Stimulated activated CD4-positive, alpha-beta T cell treated with anti-CD3 and anti-CD28 coated beads, Interleukin-1b, Interleukin-23, amount 100 ng/mL, for 24 hours (primary cell): ENCODE measurements at places on chromosomes 7 and 10.

GRCh38 chr7:14639801-14640200, 262.8 kb downstream of the DGKB start:
- no peak for DNase-seq

DNA sequence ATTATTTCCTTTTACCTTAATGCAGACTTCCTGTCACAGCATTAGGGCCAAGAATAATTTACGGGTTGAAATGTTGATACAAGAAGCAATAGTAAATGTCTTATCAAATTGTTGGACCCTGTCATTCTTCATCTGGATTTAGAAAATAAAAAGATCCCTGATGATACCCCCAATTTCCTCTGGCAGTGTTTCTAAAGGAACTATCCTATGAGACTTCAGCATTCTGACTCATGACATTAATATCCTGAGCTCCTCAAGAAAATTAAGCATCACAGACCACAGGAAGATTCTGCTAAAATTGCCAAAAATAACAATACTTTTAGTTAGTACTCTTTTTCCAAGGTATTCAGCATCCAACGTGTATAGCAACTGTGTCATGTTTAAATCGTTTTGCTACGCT, 490.5 kb upstream of the ANKRD30A start:
- no peak for DNase-seq

- no peak for DNase-seq
Measured at GRCh38 chr7:120014925-120015465, 258.0 kb upstream of the KCND2 start.

GRCh38 chr10:126851414-126852108, 53.7 kb upstream of the DOCK1 start:
- no peak for DNase-seq

- DNase-seq, result no peak
Measured at GRCh38 chr10:132192991-132193665, 6.4 kb downstream of the DPYSL4 start.

- DNase-seq, result no peak
Measured at GRCh38 chr10:19071946-19072345, 23.3 kb downstream of the MALRD1 start.

GRCh38 chr10:103793920-103794883, 61.2 kb downstream of the SH3PXD2A start:
- no peak for DNase-seq

DNA sequence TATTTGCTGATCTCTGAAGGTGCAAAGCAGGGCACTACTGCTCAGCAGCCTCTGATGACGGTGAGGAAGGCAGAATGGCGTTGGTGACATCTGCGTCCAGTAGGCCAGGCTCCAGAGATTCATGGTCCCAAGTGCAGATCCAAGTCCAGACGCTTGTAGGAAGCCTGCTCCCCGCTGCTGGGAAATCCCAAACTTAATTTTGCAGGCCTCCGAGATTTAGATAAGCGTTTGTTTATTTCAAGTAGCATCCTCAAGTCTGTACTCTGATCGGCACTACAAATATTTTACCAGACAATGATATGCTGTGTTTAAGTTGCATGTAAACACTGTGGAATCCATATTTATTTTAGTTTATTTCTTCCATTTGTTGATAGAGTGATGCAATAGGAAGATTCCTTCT, 244.9 kb upstream of the KLF6 start:
- DNase-seq, result no peak

GRCh38 chr10:78763651-78764395, 304.9 kb upstream of the ZMIZ1 start:
- no peak for DNase-seq

GRCh38 chr10:68897336-68897741, 3.8 kb upstream of the DDX50 start:
- peak; percentile 7 for DNase-seq

DNA sequence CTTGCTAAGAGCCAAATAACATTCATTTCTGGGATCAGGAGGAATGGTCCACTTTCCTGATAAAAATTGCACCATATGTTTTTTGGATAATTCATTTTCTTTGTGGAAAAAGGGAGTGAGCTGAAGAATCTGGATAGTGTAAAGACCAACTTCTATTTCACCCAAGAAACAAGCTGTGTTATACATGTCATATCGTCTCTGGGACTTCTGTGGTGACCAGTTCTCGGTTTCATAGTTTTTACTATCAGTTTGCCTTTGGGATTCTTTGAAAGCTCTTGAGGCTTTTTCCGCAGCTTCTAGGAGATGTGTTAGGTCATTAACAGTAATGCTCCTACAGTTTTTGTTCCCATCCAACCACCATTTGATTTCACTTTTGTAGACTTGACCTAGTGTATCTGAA, 14.4 kb upstream of the SAMD9 start:
- DNase-seq, result no peak

DNA sequence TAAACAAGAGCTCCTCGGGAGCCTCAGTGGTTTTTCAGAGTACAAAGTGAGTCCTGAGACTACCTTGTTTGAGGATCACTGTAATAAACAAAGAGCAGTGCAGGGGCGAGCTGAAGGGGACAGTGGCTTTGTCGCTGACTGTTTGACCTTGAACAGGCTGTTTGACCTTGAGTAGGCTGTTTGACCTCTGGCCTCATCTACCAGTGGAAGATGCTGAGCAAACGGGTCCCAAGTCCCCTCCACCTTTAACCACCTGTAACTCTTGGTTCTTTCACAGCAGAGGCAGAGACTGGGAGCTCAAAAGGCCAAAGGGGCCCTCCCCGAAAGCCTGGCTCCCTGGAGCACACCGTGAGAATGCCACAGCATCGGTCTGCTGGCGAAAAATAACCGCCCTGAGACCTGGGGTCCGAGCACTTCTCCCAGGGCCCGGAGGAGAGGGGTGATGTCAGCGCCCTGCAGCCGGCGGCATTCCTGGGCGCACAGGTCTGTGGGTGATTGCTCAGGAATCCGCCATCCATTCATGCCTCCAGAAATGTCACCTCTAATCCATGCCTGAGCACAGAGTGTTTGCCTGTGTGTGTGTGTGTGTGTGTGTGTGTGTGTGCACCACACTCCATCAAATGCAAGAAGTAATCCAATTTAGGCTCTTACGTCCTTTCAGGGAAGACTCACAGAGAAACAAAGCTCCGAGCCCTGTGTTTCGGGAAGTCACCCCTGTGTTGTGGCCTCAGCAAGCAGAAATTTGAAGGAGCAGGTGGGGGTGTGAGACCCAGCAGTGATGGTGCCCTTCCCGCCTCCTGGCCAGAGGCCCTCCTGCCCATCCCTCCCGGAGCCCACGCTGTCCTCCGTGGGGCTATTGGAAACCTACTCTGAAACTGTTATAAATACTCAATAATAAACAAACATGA, 66.5 kb downstream of the ASB13 start:
- DNase-seq, result no peak

DNA sequence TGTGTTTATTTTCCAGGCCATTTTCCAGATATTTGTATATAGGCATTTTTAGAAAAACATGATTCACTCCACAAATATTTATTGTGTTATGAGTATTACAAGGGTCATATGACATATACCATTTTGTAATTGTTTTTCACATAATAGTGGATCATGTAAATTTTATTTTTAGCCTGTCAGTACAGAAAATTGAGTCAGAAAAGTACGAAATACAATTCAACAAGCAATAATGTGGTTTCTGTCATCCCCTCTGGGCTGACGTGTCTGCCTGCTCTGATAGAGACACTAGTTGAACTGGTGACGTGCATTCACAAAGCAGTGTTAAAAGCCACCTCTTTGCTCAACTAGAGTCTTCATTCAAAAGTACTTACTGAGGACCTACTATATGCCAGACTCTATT, 97.9 kb upstream of the STEAP1B start:
- DNase-seq, result no peak

- no peak for DNase-seq
Measured at GRCh38 chr7:100641860-100642533, 645 bp upstream of the TFR2 start.

- DNase-seq, result no peak
Measured at GRCh38 chr7:98571986-98572385, 45.1 kb upstream of the NPTX2 start.

DNA sequence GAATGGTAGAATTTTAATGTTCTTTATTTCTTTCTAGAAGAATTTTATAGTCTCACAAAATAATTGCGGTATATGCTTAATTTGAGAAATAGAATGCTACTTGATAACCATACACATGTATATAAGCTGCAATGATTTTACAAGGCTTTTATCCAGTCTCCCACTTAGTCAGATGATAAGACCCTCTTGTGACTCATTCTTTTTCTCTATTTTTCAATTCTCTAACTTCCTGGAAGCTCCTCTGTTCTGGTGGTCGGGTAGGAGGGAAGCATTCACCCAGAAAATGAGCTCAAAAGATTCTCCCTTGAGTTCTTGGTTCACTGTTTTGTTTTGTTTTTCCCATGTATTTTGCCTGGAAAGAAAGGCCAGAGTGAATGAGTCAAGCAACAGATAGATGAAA, 546.6 kb downstream of the INHBA start:
- no peak for DNase-seq

DNA sequence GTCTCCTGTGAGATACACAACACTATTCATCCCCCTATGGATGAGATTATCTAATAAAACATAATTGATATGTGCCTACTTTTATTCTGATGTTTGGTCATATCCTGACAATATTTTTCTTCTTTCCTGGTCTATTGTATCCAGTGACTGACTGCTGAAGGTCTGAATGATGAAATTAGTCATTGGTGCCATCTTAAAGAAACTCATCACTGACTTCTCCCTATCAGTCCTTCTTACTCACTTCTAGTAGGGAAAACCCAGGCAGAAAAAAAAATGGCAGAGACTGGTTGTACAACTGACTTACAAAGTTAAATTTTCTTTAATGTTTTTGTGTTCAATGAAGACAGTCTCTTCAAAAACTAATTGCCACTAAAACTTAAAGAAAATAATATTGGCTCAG, 377.4 kb downstream of the HTR7 start:
- DNase-seq, result no peak

DNA sequence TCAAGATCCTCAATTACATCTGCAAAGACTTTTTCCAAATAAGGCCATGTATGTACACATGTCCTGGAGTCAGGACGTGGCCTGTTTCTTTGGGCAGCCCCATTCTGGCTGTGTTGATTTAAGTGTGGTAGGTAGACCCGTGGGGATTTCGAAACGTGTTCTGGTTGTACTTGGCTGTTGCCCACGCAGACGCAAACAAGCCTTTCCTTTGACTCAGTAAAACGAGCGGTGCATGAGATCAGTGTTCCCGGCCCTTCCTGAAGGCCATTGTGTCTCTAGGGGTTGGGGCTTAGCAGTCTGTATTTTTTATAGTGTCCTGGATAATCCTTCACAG, 64.8 kb upstream of the DNAJB6 start:
- no peak for DNase-seq

GRCh38 chr7:134552105-134552504, 3.2 kb downstream of the AKR1B15 start:
- DNase-seq, result no peak

DNA sequence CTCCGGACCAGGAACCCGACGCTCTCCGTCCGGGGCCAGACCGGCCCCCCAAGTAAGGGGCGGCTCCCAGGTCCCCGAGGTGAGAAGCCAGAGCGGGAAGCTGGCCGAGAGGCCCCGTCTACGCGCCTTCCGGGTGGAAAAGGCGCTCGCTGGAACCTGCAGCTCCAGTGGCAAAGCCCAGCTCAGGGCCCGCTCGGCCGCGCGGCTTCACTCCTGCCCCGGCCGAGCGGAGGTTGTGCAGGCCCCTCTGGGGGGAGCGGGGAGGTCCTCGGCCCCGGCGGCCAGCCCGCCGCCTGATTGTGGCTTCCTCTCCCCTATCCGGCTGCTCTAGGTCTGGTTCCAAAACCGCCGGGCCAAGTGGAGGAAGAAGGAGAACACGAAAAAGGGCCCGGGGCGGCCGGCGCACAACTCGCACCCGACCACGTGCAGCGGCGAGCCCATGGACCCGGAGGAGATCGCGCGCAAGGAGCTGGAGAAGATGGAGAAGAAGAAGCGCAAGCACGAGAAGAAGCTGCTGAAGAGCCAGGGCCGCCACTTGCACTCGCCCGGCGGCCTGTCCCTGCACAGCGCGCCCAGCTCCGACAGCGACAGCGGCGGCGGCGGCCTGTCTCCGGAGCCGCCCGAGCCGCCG, 2.9 kb downstream of the UNCX start:
- DNase-seq, result no peak

GRCh38 chr7:69295977-69296376, 302.3 kb upstream of the AUTS2 start:
- DNase-seq, result no peak

- no peak for DNase-seq
Measured at GRCh38 chr7:5234852-5235831, 45.1 kb downstream of the WIPI2 start.

DNA sequence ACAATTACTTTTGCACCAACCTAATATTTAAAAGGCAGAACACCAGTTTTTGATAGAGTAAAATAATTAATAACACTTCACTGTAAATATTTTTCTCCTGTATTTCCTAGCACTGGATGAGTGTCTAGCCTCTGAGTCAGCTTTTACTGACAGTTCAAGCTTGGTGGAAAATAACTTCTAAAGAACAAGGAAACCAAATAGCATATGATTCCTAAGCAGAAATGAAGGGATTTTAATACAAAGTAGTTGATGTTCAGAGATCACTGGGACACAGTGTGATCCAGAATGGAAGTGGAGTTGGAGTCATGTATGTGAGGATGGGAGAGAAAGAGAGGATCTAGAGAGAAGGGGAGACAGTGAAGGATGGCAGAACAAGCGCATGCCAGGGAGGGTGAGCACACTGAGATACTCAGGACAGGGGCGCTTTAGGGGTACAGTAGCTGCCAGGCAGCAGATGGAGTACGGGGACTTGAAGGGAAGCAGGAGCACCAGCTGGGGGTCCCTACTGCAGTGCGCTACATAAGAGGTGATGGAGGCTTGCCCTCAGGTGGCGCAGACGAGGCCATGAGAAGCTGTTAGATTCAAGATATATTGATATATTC, 117.9 kb upstream of the KLF6 start:
- DNase-seq, result no peak

DNA sequence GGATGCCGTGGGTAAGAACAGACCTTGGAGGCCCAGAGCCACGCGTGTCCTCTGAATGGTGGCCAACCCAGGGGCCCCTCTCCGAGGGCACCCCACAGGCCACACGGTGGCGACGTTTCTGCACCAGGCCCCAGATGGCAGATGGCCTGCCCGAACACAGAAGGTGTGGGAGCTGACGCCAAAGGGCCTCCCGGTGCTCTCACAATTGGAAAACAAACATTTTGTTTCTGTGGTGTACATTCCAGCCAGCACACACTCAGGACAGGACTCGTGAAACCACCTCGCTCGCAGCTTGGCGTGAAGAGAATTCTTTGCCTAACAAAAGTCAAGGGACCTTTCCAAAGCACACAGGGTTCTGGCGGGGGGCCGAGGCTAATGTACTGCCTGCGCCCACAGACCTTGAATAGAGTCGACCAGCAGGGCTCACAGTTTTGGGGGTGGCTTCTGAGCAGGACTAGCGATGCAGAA, 112.1 kb downstream of the FAM53B start:
- no peak for DNase-seq

GRCh38 chr10:78757344-78757925, 311.3 kb upstream of the ZMIZ1 start:
- no peak for DNase-seq
